Cardiac atrium fibroblast (primary cell): ENCODE measurements at places on chromosomes 2 and 18. TPM values are rescaled to one million over a fixed set of nuclear protein-coding genes. Genes with fewer than 3 reads are reported as not detected.

PLCL1 gene
- 9.2 and 21.2 TPM in 2 replicates for total RNA-seq

MYO3B gene
- total RNA-seq, result under 0.01 TPM in 1 of 2 replicates, not detected in the other

CNRIP1 gene
- total RNA-seq, result 16.8 and 24.1 TPM in 2 replicates

GRB14 gene
- total RNA-seq, result 1.1 and 3.6 TPM in 2 replicates

SP3 gene
- total RNA-seq, result 44.1 and 60.1 TPM in 2 replicates

VIT gene
- 0.36 and 1.1 TPM in 2 replicates for total RNA-seq

RBM43 gene
- total RNA-seq, result 2.5 and 2.6 TPM in 2 replicates

UCN gene
- 1.3 and 4.5 TPM in 2 replicates for total RNA-seq

RGPD3 gene
- total RNA-seq, result 0.32 and 0.90 TPM in 2 replicates
